Renal cortex interstitium (tissue), 15 donors: ENCODE measurements at places on chromosomes 13 and 19. TPM values are rescaled to one million over a fixed set of nuclear protein-coding genes. Genes with fewer than 3 reads are reported as not detected.

- no peak for DNase-seq
These were observed 546.4 kb upstream of the SLITRK5 start for GRCh38 chr13:87124785-87125074.

DNA sequence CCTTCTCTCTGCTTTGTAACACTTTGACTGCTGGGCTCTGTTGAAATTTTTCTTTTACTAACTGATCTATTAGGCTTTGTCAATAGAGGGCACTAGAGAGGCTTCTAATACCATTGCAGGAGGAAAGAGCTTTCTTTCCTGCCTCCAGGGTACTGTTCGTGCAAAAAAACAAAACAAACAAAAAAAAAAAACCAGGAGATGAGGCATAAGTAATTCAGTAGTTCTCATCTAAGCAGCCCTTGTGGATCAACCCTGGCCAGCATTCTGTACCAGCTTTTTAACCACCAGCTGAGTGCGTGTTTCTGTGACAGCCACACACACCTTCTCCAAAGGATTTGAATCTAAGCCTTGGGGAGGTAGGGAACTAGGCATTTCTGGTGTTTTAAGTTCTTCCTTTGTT lies 1707.6 kb upstream of the SLC10A2 start:
- no peak for DNase-seq

The DIRAS1 gene
- polyA plus RNA-seq, result 3.5 TPM

GRCh38 chr13:53079691-53080090 lies 51.1 kb downstream of the OLFM4 start:
- no peak for DNase-seq

DNA sequence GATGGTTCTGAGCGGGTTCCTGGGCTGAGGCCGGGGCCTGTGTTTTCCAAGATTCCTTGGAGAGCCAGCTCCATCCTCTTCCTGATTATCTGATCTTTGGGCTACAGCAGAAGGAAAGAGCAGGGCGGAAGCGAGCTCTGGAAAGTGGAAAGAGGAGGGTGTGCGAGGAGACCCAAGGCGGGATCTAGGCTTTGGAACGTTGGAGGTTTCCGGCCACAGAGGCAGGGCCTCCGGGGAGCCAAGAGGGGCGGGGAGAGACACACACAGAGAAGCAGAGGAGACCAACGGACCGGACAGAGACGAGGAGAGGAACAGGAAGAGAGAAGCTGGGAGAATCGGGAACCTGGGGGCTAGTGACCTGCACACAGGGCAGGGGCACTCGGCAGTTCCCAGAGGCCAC lies at the start of gene CLEC11A:
Gene CLEC11A, plus strand, starts transcription at position 296 of the 400 bp plus-strand sequence. CDS start 162 bp downstream, outside the sequence.
- DNase-seq, result no peak

DNA sequence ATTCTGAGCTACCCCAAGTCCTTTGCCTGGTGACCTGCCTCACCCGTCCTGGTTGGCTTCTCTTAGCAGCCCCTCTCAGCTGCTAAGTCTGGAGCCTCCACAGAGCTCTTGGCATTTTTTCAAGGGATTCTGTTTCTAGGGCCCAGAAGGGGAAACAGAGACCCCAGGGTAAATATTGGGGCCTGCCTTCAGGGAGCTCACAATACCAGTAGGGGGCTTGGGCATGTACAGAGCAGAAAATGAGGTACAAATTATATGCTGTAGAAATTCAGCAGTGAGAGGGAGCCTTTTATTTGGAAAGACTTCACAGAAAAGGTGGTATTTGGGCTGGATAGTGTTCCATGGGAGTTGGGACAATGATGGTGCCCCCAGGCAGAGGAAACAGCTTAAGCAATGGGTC lies 3.7 kb downstream of the SAMD4B start:
- DNase-seq, result no peak

DNA sequence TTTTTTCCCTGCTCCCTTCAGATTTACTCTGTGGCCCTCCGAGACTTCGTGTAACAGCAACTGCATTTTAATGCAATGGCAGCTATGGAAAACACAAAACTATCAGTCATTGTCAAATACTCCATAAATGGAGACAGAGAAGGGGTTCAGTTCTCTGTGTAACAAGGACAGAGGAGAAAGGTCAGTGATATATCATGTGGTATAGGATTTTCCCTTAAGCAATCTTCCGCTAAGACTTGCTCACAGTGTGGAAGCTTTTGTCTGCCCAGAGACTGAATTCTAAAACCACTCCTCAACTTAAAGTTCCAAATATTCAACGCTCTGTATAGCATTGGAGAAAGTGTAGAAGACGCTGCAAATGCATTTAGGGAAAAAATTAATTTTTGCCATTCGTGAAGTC lies 111.3 kb upstream of the EDNRB start:
- no peak for DNase-seq

GRCh38 chr13:87376081-87376480 lies 295.1 kb upstream of the SLITRK5 start:
- no peak for DNase-seq

DNA sequence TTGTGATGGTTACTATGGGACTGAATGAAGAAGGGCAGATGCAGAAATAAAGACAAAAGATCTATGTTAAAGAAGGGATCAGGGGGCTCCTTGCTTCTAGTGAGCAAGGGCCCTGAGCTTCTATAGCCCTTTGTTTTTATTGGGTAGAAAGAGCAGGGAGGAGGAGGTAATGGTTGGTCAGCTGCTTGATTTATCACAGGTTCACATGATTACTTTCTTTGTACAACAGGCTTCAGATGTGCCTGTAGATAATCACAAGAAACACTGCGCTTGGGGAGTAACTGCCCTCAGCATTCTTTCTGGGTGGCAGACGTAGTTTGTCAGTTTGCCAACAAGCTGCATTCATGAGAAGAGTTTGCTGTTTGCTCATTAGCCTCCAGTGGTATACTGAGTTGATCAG lies 4.8 kb upstream of the ZNF439 start:
- peak; percentile 45 for DNase-seq

DNA sequence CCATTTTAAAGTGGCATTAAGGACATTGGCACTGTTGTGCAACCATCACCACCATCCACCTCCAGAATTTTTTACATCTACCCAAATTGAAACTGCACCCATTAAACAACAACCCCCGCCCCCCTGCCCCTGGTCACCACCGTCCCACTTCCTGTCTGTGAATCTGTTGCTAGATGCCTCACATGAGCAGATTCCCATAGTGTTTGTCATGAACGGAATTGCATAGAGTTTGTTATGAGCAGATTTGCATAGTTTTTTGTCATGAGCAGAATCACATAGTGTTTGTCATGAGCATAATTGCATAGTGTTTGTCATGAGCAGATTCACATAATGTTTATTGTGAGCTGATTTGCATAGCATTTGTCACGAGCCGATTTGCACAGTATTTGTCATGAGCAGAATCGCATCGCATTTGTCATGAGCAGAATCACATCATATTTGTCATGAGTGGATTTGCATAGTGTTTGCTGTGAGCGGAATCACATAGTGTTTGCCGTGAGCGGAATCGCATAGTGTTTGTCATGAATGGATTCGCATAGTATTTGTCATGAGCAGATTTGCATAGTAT lies 54.0 kb upstream of the GTF3A start:
- no peak for DNase-seq

The NAA16 gene
- 47.3 TPM for polyA plus RNA-seq

DNA sequence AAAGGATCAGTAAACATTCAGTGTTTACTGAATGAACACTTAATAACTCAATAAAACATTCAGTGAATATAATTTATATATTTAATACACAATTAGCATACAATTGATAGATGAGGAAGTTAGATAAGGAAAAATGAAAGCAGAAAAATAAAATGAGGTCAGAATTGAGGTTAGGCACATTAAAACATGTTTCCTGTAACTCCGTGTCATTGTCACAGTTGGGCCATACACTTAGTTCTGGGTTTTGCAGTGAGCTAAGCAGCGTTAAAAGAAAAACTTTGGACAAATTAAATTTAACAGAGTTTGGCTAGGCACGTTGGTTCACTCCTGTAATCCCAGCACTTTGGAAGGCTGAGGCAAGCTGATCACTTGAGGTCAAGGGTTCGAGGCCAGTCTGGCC lies 71.4 kb downstream of the MIPEP start:
- DNase-seq, result no peak

The RHPN2 gene
- 16.3 TPM for polyA plus RNA-seq

GRCh38 chr19:47992070-47992469 lies at the start of gene BSPH1:
BSPH1 (minus strand) TSS chr19:47992170; CDS start chr19:47992081, 89 bp downstream.
- no peak for DNase-seq

DNA sequence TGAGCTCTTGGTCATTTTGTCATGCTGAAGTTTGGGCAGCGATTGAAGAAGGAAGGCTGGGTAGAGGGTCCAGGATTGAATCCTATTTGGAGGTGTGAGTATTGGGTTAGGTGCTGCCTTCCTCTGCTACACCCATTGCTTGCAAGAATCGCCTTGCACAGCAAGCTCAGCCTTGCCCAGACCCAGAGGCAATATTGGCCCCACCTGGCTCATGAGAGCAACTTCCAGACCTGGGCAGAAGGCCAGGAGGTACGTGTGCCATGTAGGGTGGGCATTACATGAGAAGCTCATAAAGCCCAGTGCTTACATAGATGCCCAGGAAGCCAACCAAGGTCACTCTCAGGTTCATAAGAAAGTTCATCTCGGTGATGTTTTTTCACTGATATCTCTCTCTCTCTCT lies 718.0 kb downstream of the EFNB2 start:
- DNase-seq, result no peak

DNA sequence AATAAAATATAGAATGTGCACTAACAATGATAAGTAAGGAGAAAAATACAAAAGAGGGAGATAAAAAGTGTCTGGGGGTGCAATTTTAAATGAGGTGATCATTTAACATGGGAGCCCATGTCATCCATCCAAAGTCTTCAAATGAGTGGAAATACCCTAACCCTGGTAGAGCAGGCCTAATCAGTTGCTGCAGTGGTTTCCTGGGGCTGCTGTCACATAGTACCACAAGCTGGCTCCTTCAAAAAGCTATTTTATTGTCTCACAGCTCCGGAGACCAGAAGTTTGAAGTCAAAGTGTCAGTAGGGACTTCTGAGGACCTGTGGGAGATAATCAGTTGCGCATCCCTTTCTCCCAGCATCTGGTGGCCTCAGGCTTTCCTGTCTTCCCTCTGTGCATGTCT lies 717.9 kb downstream of the DIAPH3 start:
- DNase-seq, result no peak

The ELANE gene
- 0.33 TPM for polyA plus RNA-seq

The NCCRP1 gene
- 1.7 TPM for polyA plus RNA-seq
